ENCODE measurements at places on chromosomes 7 and 10.

GRCh38 chr10:103626178-103626577, 132.7 kb downstream of the NEURL1 start:
- no peak for DNase-seq

DNA sequence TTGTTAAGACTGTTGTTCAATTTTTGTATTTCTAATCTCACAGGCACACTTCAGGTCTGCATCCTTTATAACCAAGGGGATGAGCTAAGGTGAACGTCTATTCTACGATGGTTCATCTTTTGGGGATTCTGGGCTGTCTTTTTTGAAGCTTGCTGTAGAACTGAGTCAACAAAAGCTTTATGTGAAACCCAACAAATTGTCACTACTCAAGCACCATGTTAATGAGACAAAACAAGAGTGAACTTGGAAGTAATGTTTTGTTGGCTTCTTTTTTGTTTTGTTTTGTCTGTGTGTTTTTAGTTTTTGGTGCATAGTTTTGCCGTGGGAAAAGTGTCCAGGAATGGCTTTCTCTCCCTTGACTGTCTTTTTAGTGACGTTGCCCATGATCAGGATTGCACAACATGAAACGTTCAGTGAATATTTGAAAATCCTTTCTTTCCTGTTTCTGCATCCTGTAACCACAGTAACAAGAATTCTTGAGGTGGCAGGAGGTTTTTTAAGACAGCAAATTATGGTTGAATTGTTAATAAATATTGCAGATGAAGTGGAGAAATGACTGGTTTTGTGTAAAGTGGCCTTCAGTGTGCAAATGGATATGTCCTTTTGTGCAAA, 65.6 kb downstream of the WIPF3 start:
- no peak for DNase-seq

DNA sequence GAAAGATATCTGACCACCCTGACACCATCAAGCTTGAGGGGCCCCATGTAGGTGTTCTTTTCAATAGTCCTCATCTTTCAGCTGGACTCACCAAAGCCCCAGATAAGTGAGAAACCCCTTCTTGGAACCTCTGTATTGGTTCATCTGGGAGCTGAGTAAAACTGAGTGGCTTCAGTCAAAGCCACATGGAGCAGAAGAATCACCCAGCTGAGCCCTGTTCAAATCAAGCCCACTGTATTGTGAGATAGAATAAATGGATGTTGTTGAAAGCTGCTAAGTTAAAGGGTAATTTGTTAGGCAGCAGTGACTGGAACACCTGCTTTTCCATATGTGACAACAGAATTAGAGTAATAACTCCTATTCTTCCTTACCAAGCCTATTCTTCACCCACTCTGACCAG, 64.8 kb upstream of the SDK1 start:
- no peak for DNase-seq

GRCh38 chr7:2517026-2517425, 2.5 kb upstream of the LFNG start:
- DNase-seq: no peak

DNA sequence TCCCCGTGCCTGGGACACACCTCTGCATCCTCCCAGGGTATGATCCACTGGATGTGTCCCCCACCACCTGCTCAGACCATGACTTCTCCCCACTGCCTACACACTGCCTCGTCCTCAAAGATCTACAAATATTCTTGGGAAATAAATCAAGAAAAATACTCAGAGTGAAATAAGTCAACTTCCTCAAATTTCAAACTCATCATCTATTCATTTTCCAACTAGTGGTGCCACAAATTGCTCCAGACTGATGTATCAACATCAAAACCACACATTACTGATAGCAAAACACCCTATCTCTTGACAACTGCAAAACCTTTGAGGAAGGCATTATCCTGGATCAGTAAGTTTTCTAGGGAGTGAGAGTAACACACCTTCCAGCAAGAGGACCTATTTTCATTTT, 87.7 kb downstream of the GRB10 start:
- no peak for DNase-seq

- peak; percentile 40 for DNase-seq
Measured at GRCh38 chr10:6144406-6145165, 55.8 kb downstream of the RBM17 start.

GRCh38 chr7:155213385-155213784, 84.3 kb upstream of the INSIG1 start:
- no peak for DNase-seq

DNA sequence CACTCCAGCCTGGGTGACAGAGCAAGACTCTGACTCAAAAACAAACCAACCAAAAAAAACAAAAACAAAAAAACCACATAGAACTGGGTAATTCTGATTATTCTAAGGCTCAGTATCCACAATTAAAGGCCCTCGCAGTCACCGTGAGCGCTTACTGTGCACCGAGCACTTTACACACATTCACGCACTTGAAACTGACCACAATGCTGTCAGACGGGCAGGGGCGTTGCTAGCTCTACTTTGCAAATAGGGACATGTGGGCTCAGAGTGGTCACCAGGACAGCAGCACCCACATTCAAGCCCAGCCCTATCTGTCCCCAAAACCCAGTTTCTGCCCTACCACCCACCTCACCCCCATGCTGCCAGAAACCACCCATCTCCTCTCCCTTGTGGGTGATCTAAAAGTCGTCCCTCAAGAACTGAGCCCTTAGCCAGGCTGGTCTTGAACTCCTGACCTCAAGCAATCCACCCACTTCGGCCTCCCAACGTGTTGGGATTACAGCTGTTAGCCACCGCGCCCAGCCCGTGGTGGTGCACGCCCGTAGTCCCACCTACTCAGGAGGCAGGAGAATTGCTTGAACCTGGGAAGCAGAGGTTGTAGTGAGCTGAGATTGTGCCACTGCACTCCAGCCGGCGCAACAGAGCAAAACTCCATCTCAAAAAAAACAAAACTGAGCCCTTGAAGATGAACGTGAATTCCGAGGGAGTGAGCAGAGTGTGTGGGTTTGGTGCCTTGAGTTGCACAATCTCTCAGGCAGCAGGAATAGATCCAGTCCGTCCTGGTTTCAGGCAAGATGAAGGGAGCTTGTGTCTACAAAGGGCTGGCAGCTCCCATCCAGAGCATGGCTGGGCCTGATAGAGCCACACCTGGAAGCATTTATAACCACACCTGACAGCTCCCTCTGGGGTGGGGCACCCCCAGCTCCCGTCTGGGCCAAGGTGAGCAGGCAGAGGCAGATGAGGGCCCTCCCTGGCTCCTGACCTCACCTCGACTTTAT, 5.4 kb upstream of the HSPB1 start:
- DNase-seq: peak; percentile 6

GRCh38 chr10:43000021-43000411, 76.9 kb upstream of the RET start:
- DNase-seq: no peak

DNA sequence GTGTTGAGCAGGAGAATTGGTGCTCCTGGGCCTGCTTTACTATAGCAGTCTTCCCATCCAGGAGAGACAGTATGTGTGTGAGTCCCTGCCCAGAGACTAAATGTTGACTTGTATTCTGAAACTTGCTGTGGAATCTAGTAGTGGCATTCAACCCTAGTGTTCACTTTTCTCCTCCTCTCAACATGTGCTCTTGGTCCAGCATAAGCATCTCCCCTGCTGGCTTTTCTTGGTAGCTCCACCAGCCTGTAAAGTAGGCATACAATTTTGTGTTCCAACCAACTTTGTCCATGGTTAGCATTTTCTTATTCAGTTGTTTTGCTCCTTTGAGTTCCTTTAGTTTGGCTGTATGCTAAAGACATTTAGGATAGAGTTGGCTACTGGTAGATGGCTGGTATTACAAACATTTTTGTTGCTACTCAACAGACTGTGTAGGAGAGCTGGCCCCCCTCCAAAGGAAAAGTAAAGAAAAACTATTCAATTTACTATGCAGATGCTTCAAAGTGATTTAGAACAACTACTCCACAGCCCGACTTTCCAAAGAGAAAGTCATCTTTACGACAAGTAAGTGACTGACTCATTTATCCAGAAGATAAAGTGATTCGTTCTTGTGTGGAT, 46.0 kb downstream of the ASB4 start:
- DNase-seq: no peak

DNA sequence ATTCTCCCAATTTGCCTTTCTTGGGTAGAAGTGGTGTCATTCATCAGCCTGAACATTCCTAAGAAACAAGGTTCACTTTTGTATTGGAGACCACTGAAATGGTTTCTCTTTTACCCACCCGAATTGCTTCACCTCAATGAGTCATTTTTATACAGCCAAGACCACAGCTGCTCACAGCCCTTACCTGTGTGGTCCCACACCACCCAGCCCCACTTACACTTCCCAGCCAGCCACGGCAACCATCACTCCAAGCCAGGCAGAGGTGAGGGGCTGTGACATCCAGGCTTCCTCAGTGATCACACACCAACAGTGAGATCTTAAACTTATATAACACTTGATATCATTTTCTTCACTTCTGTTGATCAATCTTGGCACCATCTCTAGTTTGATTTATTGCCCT, 20.7 kb downstream of the OR13A1 start:
- no peak for DNase-seq

GRCh38 chr10:104303594-104304355, 34.5 kb downstream of the ITPRIP start:
- no peak for DNase-seq

DNA sequence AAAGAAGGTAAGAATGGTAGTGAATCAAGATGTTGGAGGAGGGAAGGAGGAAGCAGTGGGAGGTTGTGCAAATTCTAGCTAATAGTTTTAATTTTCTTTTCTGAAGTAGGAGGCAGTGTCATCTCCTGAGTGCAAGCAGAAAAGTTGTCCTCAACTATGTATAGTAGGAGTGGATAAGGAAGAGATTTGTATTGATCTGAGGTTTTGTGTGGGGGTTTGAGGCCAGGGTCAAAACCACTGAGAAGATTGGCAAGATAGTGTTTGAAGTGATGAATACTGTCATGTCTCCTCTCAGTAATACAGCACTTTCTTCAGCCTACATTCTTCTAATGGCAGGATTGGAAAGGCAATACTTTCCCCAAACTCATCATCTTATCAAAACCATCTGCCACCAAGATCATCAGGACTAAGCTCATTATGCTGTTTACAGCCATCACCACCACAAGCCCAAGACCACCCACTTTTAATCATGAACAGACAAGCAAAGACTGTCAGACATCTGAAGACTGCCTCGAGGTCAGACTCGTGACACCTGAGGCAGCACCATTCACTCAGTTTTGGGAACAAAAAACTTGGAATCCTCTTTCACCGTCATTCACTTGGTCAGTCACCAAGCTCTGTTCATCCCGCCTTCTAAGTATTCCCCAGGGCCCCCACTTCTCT, 1.5 kb upstream of the MIOS start:
- no peak for DNase-seq

DNA sequence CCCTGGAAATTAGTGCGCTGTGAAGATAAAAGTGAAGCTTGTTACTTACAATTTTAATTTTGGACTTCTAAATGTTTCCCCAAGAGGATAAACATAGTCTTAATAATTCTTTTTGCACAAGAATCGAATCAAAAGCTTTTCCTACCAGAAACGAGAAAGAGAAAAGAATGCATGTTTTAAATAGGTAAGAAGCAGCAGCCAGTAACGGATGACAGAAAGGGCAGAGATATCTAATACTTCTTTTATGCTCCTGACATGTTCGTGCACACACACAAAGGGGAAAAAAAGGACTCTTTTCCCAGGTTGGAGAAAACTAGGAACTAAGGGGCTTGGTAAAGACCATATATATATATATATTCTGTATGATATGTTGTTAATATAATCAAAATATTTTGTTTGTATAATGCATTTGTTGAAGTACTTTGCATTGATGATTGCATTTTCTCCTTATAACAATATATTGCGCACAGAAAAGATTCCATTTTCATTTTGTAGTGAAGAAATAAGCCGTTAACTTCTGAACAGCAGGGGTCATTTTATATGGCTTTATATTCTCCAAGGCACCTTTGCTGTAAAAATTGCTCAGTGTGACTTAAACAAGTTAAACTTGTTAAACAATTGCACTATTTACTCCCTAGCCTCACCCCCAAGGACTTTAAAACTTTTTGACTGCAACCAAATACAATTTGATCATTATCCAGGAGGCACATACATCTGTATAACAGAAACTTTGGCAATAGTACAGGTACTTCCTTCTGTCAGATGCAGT, 2.2 kb downstream of the PRKAR2B start:
- no peak for DNase-seq

GRCh38 chr10:58373442-58373827, 11.8 kb upstream of the TFAM start:
- DNase-seq: no peak

DNA sequence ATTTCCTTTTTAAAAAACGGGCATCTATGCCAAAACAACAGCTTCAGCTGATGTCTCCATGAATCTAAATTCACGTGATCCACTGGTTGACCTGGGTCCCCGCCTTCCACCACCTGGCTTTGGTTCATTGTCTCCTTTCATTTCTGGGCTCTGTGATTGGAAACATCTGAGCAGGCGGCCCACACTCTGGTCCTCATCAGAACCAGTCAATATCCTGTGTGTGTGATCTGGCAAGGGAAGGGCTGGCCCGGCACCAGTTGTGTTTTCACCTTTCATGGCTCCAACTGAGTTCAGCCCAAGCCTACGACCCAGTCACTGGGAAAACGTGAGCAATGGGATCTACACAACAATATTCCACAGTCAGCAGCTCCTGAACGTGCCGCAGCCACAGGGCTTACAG, 46.2 kb downstream of the PARP12 start:
- DNase-seq: no peak

DNA sequence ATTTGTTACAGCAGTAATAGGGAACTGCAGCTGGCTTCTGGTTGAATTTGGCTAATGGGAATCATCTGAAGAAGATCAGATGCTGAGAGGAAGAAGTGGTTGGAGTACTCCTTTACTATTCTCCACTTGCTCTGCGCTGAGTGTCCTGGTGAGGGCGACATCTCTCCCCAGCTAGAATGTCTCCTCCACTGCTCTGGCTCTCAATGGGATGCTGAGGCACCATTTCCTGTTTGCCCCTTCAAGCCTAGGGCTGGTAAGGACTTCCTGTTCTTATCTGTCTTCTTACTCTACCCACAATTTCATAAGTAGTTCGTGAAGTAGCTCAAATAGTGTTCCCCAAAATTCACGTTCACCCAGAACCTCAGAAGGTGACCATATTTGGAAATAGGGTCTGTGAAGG, 43.2 kb upstream of the TES start:
- no peak for DNase-seq

GRCh38 chr7:90777886-90778285, 181.8 kb downstream of the CDK14 start:
- DNase-seq: no peak

DNA sequence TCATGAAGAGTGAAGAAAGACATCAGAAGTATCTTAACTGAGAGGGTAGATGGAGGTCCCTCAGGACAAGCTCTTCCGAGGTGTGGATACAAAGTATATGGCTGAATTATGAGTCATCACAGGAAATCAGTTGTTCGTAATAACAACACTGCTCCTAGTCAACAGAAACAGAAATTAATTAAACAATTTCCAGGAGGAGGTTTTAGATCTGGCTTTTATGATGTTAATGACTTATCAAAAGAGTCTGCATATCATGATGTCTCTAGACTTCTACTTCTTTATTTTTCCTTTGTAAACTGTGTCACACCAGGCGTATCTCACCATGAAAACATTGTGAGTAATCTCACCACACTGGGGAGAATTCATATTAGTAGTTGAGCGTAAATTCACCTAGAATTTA, 31.2 kb downstream of the OSBPL3 start:
- no peak for DNase-seq

- DNase-seq: no peak
Measured at GRCh38 chr7:69114374-69114773, 483.9 kb upstream of the AUTS2 start.

Measured in esophagus squamous epithelium (tissue), 5 donors.